ENCODE measurements at places on chromosomes 1 and 21.
A peak's percentile ranks its signal among the peaks of the same experiment; 100 is the strongest.

DNA sequence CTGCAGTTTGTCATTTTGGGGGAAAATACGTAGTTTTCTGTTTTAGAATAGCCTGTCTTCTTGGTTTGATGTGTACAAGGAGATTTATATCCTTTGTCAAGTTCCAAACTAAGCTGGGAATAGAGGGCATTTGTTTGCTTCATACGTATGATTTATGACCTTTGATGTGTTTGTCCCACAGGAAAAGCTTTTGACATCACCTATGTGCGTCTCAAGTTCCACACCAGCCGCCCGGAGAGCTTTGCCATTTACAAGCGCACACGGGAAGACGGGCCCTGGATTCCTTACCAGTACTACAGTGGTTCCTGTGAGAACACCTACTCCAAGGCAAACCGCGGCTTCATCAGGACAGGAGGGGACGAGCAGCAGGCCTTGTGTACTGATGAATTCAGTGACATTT, 79.9 kb downstream of the LAMC1 start:
- DNase-seq = no peak

GRCh38 chr1:172117800-172118199, 276.5 kb downstream of the DNM3 start:
- no peak for DNase-seq

DNA sequence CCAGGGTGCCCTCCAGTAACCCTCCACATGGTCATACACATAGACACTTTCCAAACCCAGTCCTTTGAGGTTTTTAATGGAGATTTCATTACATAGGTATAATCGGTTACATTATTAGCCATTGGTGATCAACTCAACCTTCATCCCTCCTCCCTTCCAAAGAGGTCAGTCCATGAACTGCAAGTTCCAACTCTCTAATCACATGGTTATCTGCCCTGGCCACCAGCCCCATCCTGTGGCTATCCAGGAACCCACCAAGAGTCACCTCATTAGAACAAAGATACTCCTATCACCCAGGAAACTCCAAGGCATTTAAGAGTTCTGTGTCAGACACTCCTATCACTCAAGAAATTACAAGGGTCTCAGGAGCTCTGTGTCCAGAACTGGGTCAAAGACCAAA, 12.2 kb downstream of the ATP1A4 start:
- no peak for DNase-seq

DNA sequence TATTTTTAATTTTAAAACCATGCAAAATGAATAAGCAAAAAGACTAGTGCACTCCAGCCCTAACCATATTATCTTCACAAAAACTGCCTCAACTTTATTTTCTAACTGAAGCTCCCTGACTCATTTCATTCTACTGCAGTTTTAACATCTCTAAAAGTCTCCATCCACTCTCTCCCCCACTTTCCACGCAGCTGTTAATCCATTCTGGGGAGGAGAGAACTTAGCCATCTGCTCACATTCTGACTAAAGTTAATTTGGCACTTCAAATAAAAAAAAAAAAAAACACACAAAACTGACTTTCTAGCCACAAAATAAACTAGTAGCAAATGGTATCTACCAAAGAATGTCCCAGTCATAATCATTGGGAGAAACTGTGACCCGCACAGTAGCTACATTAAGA, 5.4 kb upstream of the MYBPHL start:
- no peak for DNase-seq

- no peak for DNase-seq
These were observed 3.9 kb upstream of the NHLH1 start for GRCh38 chr1:160363010-160363409.

- DNase-seq = no peak
These were observed 299.6 kb downstream of the LMX1A start for GRCh38 chr1:165056914-165057313.

- no peak for DNase-seq
These were observed at the start of gene RCSD1 for GRCh38 chr1:167629681-167630567. Gene RCSD1 (plus strand): TSS chr1:167630232. CDS start chr1:167630424, 192 bp downstream.

GRCh38 chr1:3315399-3316339, 138.8 kb upstream of the ARHGEF16 start:
- no peak for DNase-seq

GRCh38 chr1:94032637-94033036, 88.3 kb downstream of the ABCA4 start:
- DNase-seq = no peak

DNA sequence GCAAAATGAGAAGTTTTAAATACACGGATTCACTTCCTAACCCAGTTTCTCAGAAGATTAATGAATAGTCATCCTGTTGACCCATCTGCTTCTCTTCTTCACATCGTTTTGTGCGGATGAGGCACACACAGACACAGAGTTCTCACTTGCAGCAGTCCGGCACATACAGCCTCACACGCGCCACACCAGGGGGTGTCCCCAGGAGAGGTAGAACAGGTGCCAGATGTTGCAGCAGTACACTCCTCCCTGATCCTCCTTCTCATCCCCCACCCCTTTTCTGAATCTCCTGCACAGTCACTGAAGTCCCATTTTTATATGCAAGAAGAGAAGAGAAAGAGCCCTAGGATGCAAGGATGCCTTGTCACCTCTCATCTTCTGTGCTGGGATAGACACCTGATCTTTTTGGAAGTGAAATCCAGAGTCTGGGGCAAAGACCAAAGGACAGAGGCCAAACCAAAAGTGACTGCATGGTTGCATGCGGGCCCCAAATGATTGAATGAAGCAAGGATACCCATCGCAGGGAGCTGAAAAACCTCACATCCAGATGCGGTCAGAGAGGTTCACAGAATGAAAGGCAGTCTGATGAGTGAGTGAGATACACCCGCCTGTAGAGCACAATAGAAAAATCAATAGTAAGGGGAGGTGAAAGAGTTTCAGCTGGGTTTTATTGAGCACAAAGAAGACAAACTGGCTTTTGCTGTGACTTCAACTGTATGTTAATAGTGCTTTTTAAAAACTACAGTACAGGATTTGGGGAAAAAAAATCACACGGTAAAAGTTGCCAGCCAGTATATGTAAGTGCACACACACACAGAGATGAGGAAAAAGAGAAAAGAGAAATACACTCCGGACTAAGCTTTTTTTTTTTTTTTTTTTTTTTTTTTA, 28.9 kb downstream of the PBX1 start:
- no peak for DNase-seq

DNA sequence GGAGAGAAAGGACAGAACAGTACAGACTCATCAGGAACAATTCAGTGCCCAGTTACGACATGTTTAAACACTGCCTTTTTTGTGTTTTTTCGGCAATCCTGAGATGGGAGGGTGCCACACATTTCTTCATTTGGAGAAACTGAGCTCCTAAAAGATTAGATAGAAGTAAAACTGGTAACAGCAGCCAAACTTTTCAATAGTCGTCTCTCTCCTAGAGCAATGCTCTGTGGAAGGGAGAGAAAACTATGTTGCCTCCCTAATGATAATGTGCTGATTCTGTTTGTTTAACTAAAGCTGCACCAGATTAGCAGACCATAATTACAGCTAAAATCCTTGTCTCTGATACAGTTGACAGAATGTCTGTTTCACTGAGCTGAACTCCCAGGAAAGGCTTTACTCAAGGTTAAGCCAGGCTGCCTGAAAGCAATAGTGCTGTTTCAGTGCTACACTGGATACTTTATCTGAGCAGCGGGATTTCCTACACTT, 76.2 kb upstream of the CXADR start:
- no peak for DNase-seq

- DNase-seq = no peak
These were observed 4.3 kb downstream of the OSBPL9 start for GRCh38 chr1:51621161-51621560.

DNA sequence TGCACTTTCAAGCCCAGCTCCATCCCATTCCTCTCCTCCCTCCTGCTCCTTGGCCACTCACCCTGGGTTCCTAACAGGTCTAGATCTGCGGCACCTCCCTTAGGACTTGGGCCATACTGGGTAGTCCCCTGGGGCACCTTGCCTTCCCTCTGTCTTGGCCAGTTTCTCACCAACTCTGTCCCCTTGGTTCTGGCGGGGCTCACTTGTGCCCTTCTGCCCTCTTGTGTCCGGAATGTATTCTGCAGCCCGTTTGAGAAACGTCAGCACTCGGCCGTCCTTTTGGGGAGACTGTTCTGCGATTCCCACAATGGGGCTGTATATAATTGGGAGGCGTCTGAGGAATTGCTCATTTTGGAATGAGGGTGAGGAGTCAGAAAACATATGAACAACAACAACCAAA, 162.4 kb downstream of the ZSCAN20 start:
- no peak for DNase-seq

DNA sequence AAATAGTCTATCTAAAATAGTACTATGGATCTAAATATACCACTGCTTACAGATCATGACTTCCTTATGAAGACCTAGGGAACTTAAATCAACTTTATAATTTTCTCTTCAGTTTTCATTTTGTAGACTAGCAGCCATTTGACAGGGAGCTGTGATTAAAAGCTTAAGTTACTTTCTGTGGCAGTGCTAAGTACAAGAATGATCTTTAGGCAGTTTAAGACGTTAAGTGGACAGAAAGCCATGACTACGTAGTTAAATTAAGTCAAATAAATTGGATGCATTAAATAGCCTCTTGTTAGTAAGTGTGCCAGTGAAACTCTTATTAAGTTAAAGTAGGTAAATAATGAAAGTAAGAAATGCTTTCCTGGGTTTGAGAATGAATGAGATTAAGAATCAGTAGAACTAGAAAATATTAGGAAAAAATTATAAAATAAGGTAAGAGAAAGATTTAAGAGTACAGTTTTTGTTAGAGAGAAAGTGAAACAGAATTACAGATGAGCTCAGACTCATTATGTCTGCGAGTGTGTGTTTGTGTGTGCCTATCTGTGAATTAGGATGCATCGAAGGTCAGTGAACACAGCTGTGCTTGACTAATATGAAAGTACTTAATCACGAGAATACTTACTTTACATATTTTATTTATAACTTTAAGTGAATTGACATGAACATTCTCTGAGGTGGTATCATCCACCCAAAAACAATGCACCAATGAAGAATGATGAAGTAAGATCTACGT, 336.9 kb downstream of the KCNT2 start:
- no peak for DNase-seq

- no peak for DNase-seq
These were observed 45.9 kb downstream of the RGL1 start for GRCh38 chr1:183850852-183851251.

DNA sequence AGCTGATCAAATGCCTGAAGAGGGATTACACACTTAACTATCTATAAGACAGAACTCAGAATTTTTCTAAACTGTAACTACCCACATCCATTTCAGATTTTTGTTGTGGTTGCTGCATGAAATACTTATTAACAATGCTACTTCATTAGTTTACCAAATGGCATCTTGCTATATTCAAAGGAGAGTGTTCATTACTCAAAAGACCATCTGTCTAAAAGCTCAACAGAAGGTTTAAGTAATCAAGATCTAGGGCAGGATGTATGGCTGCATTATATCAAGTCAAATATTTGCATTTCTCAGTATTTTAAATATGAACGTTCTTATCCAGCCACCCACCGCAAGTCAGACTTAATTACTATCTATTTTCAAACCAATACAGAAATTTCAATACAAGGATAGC, 79.9 kb downstream of the SIPA1L2 start:
- DNase-seq = no peak

DNA sequence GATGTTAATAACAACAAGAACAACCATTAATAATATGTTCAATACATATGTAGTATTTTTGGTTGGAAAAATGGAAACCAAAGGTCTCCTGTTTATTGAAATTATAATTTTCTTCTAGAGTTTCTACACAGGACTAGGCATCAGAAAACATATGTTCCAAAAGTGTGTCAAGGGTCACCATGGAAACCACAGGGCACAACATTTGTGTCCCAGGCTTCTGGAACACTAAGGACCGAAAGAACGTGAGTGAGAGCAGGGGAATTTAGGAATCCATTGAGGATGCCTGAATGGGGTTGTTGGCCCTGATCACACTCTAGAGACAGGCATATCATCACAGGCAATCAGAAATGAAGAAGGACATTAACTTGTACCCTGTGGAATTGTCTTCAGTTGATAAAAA, 7.5 kb upstream of the CDC14A start:
- DNase-seq = no peak

- no peak for DNase-seq
These were observed 31.0 kb downstream of the UCK2 start for GRCh38 chr1:165858364-165858823.

DNA sequence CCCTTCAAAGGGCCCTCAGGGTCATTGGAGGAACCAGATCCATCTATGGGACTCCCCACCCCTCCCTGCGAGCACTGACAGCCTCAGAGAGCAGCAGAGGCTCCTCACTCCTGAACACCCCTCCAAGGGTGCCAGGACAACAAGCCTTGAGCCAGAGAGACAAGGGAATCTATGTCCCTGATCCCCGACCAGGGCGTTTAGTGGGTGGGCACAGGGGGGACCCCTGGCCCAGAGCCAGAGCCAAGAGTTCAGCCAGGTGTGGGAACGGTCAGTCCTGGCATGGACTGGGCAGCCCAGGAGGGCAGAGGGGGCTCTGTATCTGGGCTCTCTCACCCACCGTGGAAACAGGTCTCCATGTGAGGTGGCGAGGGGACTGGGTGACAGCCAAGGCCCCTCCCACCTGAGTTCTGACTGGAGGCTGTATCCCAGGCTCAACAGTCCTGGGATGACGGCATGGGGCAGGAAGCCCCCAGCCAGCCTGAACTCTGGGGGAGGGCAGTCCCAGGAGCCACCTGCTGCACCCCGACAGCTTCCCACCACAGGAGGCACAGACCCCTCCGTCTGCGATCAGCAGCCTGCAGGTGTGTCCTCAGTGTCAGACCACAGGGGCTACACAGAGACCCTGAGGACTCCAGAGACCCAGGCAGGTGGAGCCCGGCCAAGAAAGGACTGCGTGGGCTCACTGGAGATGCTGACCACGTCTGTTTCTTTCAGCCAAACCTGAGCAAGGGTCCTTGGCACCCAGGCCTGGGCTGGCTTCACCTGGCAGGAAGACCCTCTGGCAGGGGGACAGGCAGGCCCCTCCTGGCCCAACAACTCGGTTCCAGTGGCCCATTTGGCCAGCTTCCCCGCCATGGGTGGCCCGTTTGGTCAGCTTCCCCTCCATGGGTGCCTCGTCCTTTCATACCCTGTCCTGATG, 11.2 kb upstream of the SRARP start:
- no peak for DNase-seq

- DNase-seq = no peak
These were observed 132.2 kb downstream of the ITSN1 start for GRCh38 chr21:33774551-33774950.

GRCh38 chr1:193408782-193409293, 222.4 kb upstream of the B3GALT2 start:
- no peak for DNase-seq

GRCh38 chr1:228898582-228898992, 163.3 kb downstream of the RHOU start:
- peak; percentile 72 for DNase-seq
